DND-41 (cell line): ENCODE measurements at places on chromosomes 4 and X.

GRCh38 chr4:151204925-151205524 lies 71.9 kb upstream of the PRSS48 start:
- H3K27me3 ChIP-seq = no peaks in the 10 kb centered on the region
- no peak overlapping the region for H3K4me3 ChIP-seq
- DNase-seq = no peak
- H3K4me1 ChIP-seq = no peaks in the 10 kb centered on the region
- H3K27ac ChIP-seq = no peak overlapping the region

DNA sequence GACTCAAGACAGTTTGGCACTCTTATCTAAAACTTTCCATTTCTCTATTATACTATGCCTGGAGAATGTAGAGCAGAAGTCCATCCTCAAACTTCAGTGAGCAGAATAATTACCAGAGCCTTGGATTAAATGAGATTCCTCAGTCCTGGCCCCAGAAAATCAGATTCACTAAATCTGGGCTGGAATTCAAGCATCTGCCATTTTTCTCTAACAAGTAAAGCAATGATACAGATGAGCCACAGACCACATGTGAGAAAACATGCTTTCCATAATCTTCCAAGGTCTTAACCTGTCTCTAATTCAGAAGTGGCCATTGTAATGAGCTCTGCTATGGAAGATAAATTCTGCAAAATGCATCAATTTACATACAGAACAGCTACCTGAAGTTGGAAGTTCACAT lies 25.4 kb downstream of the SOWAHB start:
- H3K4me1 ChIP-seq = no peaks in the 10 kb centered on the region
- no peaks in the 10 kb centered on the region for H3K27me3 ChIP-seq
- H3K36me3 ChIP-seq = no peaks in the 10 kb centered on the region
- H3K4me3 ChIP-seq = no peak overlapping the region
- DNase-seq = no peak
- no peak overlapping the region for H3K27ac ChIP-seq

- no peaks in the 10 kb centered on the region for H3K4me1 ChIP-seq
- no peak for DNase-seq
- H3K27ac ChIP-seq = no peak overlapping the region
- H3K4me3 ChIP-seq = no peak overlapping the region
- H3K36me3 ChIP-seq = no peaks in the 10 kb centered on the region
These were observed 171.6 kb downstream of the FAT4 start for GRCh38 chr4:125486351-125486750.

GRCh38 chr4:159195361-159195769 lies 92.5 kb downstream of the RAPGEF2 start:
- no peaks in the 10 kb centered on the region for H3K27me3 ChIP-seq
- H3K36me3 ChIP-seq = no peaks in the 10 kb centered on the region
- H3K27ac ChIP-seq = no peak overlapping the region

DNA sequence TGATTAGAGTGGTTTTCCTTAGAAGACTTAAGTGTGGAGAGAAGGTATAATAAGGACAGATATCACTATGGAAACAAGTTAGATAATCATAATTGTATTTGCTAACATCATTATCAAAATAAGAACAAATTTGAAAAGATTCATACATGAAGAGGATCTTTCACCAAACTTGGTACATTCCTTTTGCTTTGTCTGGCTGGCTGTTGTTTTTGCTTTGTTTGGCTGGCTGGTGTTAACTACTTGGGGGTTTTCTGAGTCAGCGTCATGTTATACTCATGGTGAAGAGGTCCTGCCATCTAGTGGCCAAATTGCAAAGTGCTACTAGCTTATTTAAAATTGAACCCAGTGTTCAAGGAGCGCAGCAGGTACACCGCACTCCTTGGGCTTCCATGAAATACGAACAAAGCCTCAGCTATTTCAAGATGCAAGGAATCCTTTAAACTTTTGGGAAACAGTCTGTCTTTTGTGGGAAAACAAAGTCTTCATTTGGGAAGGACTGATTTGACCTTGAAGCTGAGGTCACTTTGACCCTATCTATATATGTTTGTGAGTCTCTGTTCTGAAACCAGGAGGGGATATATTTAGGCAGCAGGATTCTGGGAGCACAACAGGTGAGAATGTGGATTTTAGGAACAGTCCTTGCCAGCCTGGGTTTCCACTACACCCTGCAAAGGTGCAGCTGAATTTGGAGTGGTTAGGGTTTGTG lies 129.7 kb downstream of the PLS3 start:
- no peak overlapping the region for H3K4me3 ChIP-seq
- no peak overlapping the region for H3K27ac ChIP-seq
- peak; percentile 20 for DNase-seq
- no peaks in the 10 kb centered on the region for H3K36me3 ChIP-seq

DNA sequence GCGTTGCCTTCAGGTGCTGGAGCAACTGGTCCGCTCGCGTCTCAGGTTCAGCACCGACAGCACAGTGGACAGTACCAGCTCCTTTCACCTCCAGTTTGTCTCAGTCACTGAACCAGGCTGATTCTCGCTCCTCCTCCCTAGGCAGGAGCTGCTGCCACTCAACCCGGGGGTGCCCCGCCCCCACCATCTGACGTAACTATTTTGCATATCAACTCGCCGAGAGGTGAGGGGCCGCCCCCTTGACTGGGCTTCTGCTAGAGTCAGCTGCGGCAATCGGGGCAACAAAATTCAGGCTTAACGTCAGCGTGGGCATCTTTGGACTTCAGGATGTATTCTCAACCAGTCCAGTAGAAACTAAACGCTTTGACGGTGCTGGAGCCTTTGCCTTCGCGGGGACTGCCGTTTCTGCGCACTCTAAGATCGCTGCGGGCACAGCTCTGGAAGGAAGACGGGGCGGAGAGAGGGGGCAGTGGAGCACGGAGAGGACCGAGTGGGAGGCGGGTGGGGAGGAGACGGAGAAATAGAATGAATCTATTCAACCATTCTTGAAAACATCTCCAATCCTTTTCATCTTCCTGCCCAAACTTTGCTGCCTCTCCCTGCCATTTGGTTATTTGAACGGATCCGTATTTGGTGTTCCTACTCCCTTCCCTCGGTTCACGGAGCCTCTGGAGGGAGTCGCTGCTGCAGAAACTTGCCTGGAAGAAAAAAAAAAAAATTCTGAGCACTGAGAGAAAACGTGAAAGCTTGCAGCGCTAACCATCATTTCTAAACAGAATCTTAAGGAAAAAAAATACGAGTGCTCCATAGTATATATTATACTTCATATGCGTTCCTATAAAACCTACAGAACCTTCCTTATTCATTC lies at the start of gene FSTL5:
Gene FSTL5, minus strand, starts transcription at position 109 of the 868 bp plus-strand sequence. CDS start 52,604 bp downstream, outside the sequence.
- no peaks in the 10 kb centered on the region for H3K27me3 ChIP-seq
- no peaks in the 10 kb centered on the region for H3K4me1 ChIP-seq
- no peak for DNase-seq

DNA sequence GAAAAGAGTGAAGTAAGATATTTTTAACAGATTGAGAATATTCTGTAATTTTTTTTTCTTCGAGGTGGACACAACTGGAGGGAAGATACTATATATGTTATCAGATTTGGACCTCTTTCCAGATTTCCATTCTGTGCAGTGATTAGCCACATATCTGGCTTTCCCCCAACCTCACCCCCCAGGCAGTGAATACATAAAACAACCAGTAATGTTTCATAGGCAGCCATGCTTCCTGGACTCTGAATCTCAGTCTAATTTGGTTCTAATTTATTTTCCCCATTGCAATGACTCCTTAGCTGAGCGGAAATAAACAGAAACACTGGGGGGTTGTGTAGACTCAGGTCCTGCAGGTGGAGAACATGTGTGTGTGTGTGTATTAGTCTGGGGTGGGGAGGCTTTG lies 226.5 kb downstream of the FBXW7 start:
- DNase-seq = no peak
- no peaks in the 10 kb centered on the region for H3K27me3 ChIP-seq
- no peak overlapping the region for H3K27ac ChIP-seq
- no peaks in the 10 kb centered on the region for H3K36me3 ChIP-seq
- no peak overlapping the region for H3K4me3 ChIP-seq
- peaks cover 22% of the 10 kb centered on the region for H3K4me1 ChIP-seq

DNA sequence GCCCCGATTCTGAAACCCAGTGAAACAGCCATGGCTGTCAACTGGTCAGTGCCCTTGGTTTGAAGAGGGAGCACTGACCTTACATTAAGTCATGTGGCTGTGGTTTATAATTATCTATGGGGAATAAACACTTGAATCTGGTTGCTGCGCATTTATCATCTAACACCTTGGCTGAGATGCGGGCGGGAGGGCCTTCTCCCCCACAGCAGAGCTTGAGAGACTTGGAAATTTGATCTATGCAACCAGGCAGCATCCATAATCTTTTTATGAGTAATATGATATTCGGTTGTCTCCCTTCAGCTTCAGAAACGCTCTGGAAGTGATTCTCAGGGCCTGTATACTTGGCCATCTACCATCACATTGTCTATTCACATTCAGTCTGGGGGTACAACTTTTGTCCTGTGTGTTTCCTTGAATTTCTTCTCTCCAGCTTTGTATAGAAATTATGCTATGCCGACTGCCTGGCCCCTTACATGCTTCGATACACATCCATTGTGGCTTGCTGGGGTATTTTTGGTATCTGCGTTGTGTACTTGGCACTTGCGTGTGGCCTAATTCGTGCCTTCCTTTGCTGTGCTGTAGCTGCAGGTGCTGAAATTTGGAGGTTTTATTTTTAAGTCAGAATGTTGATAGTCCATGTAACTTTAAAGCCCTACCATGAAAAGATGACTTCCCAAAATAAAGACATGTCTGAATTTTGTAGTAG lies 321.6 kb downstream of the ARHGAP10 start:
- no peaks in the 10 kb centered on the region for H3K27me3 ChIP-seq
- DNase-seq = no peak
- no peaks in the 10 kb centered on the region for H3K36me3 ChIP-seq
- H3K27ac ChIP-seq = no peak overlapping the region
- no peaks in the 10 kb centered on the region for H3K4me1 ChIP-seq
- no peak overlapping the region for H3K4me3 ChIP-seq

DNA sequence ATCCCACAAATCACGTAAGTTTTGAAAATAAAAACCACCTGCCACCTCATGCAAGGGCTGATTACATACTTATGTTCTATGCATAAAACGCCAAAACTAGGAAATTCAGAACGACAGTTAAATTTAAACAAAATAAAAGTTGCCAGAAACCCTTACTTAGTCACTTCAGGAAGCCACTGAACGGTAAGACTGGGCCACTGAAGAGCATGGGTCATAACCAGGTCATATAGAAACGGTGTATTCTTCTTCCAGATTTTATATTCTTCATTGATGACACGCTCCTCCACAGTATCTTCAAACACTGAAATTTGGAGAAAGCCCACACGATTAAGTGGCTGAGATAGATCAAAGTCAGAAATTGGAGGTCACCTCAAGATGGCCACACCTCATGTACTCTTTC lies 1.2 kb downstream of the RBBP7 start:
- DNase-seq = no peak
- peaks cover 38% of the 10 kb centered on the region for H3K36me3 ChIP-seq
- peak overlapping the region; percentile 87 for H3K27ac ChIP-seq
- H3K4me1 ChIP-seq = peaks cover 37% of the 10 kb centered on the region
- peak overlapping the region; percentile 95 for H3K4me3 ChIP-seq

DNA sequence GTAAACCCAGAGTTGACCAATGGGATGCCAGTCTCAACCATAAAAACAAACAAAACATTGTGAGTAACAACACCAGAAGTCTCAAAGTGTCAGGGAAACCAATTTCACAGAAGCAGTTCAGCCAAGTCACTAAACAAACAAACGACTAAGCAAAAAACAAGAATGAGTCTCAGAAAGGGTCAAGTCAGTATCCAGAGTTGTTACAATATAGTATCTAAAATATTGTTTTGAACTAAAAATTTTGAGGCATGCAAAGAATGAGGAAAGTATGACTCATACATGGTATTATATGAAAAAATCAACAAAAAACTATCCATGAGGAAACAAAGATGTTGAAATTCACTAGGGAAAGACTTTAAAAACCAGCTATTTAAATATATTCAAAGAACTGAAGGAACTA lies 70.6 kb downstream of the AR start:
- no peak for DNase-seq
- H3K27me3 ChIP-seq = no peaks in the 10 kb centered on the region
- H3K4me1 ChIP-seq = no peaks in the 10 kb centered on the region

DNA sequence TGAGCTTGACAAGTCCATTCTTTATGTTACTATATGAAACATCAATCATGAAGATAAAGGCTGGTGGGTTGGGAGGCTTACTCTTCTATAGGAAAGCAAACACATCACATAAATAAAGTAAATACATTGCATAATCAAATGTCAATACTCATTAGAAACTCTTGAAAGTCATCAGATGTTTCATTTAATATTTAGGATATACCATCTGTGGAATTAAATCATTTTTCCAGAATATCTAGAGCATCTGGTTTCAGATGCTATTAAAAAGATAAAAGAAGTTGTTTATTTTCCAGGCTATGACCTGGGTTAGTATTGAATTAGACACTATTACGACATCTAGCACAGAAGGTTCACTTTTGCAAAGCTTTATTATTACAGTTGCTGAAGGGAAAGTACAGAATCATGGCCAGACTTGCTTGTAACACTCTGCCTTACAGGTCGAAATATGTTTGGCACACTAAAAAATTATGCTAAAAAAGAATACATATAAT lies 72.6 kb downstream of the METTL14 start:
- no peak overlapping the region for H3K27ac ChIP-seq
- no peak for DNase-seq
- no peaks in the 10 kb centered on the region for H3K27me3 ChIP-seq
- H3K36me3 ChIP-seq = peaks cover 35% of the 10 kb centered on the region; the same call in 1 of the 2 replicates
- no peaks in the 10 kb centered on the region for H3K4me1 ChIP-seq

GRCh38 chrX:94455782-94456181 lies 781.8 kb downstream of the FAM133A start:
- no peaks in the 10 kb centered on the region for H3K27me3 ChIP-seq
- H3K27ac ChIP-seq = no peak overlapping the region
- no peaks in the 10 kb centered on the region for H3K36me3 ChIP-seq
- no peaks in the 10 kb centered on the region for H3K4me1 ChIP-seq
- no peak overlapping the region for H3K4me3 ChIP-seq

DNA sequence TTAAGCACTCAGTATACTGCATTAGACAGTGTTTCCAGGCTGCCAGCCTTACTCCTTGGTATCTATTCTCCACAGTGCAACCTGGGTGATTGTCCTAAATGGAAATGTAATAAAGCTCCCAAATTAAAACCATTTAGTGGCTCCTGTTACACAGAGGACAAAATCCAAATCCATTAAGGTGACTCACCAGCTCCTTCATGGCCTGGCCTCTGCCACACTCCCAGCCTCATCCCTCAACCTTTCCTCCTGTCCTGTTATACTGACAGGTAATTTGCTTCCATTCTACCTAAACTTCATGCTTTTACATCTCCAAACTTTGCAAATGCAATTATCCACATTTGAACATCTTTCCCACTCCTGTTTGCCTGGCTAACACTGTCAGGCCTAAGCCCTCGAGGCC lies 140.3 kb downstream of the INPP4B start:
- no peak overlapping the region for H3K4me3 ChIP-seq
- peaks cover 78% of the 10 kb centered on the region for H3K4me1 ChIP-seq
- no peak for DNase-seq
- H3K27me3 ChIP-seq = no peaks in the 10 kb centered on the region
- peak overlapping the region; percentile 93 for H3K27ac ChIP-seq
